ENCODE measurements at places on chromosomes 12 and 14.
A peak's percentile ranks its signal among the peaks of the same experiment; 100 is the strongest.

DNA sequence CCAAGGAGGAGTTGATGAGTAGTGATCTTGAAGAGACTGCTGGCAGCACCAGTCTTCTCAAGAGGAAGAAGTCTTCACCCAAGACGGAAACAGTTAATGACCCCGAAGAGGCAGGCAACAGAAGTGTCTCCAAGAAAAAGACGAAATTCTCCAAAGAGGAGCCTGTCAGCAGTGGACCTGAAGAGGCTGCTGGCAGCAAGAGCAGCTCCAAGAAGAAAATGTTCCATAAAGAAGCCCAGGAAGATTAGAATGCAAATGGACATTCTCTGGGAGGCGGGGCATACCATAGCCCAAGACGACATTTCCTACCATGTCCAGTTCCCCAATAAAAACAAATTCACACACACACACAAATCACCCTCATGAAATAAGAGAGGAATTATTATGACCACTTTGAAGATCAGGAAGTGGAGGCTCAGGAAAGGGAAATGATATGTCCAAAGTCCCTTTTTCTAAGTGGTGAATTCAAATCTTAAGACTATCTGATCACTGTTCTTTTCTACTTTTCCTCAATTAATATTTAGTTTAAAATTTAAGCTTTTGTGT lies 131.8 kb downstream of the PAWR start:
- no peak for DNase-seq

DNA sequence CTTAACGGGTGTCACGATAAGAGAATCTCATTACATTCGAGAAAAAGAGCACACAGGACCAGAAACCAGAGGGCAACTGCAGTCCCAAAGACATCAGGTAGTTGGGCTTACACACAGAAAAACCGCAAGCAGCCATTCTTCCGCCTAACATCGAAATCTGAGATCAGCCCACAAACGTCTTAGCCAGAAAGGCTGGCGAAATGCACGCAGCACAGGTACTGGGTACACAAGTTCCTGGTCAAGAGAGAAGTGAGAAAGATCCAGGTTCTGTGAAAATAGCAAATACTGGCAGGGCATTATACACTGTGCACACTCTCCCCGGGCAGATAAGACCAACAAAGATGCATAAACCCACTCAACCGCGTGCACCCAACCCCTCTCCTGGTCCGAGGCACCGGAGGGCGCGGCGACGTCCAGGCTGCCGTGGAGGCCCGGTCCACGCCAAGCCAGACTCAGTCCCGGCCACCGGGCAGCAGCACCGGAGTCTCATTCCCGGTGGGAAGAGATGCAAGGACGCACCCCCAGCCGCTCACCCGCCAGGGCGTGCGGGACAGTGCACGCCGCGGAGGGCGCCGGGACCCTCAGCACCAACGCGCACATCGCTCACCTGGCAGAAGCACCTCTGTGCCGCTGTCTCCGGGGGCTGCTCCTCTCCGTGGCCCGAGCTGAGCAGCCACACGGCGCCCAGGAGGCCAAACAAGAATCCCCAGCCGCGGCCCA lies 437 bp downstream of the ERO1A start:
- peak; percentile 33 for DNase-seq

DNA sequence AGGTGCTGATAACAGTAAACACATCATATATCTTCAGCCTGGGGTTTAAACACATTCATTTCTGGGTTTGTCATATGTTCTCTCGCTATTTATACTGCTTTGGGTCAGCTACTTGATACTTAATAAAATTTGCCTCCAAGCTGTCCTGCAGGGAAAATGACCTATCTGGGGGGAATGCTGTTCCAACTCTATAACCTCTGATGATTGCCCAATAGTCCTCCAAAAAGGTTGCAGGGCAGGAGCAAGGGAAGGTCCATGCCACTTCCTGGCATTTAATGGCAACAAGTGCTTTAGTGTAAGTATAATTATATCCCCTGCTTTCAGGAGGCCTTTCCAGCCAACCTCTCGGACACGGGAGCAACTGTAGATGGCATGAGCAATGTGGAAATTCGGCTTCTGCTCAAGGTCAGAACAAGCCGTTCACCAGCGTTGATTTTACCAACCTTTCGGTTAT lies 198.0 kb upstream of the EEA1 start:
- DNase-seq = no peak

DNA sequence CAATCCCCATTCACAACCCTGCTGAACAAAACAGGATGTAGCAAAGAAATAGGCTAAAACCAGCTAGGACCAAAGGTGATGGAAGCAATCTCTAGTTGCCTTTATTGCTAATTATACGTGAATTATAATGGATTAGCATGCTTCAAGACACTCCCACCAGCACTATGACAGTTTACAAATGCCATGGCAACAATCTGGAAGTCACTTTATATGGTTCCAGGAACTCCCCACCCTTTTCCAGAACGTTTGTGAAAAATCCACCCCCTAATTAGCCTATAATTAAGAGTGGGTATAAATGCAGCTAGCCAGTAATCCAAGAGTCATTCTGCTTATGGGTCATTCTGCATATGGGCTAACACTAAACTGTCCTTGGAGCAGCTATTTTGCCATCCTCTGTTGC lies 328.7 kb downstream of the FLRT2 start:
- DNase-seq = no peak

GRCh38 chr12:41190338-41190737 lies 2.2 kb downstream of the PDZRN4 start:
- DNase-seq = peak; percentile 69

DNA sequence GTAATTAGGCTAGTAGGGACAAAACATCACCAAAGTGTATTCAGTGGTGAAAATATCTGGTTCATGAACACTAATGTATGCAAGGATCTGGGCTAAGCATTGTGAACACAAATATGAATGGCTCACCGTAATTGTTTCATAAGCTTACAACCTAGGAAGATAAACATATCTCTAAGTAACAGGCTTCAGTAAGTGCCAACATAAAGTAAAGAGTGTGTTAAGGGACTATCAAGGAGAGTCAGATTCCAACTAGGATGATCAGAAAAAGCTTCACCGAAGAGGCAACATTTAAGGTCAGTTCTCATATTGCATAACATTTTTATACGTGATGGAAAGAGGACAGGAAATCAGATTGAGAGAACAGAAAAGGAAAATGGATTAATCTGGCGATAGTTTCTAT lies 29.4 kb downstream of the ABCC9 start:
- no peak for DNase-seq
